H1 (cell line): ENCODE measurements at places on chromosomes 13 and 19. TPM values are rescaled to one million over a fixed set of nuclear protein-coding genes. Genes with fewer than 3 reads are reported as not detected.

- no peak for DNase-seq
Observed at GRCh38 chr19:13043285-13043684, 48.0 kb downstream of the NFIX start.

- no peak for DNase-seq
Observed at GRCh38 chr13:40494946-40495620, 171.4 kb downstream of the FOXO1 start.

HRC gene
- total RNA-seq: 1.8 and 2.3 TPM in 2 replicates

DNA sequence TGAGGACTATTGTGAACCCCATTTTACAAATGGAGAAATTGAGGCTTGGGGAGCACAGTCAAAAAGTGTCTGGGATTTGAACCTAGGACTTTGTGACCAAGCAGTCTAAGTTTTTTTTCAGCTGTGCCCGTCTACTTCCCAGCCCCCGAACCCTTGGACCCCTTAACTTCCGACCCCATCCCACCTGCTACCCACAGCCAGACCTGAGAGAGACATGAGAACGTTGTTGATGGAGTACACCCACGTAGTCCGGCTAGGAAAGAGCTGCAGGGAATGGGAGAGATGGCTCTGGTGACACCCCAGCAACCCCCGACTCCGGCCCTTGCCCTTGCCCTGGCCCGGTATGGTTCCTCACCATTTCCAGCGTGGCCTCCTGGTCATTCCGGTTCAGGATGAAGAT, 18.0 kb downstream of the MAP4K1 start:
- no peak for DNase-seq

GRCh38 chr19:47650700-47651099, 41.8 kb downstream of the BICRA start:
- DNase-seq: no peak

CDK8 gene
- total RNA-seq: 22.1 and 23.7 TPM in 2 replicates

DNA sequence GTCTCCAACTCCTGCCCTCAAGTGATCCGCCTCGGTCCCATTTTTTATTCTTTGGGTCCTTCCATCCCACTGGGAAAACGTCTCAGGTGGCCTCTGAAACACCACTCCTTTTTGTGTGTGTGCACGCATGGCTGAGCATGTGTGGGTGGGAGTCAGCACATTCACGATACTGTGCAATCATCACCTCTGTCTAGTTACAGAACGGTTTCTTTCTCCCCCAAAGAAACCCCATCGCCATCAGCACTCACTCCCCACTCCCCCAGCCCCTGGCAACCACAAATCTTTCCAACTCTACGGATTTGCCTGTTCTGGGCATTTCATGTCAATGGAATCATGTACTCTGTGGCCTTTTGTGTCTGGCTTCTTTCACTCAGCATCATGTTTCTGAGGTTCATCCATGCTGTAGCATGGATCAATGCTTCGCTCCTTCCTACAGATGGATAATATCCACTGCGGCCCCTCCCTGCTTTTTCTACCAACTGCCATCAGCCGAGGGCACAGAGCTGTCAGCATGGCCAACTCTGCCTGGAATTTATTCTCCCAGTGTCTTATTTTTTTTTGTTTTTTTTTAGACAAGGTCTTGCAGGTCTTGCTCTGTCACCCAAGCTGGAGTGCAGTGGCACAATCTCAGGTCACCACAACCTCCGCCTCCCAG, 9.7 kb downstream of the F2RL3 start:
- DNase-seq: no peak

- no peak for DNase-seq
Observed at GRCh38 chr19:43984687-43985000, 656 bp downstream of the ZNF155 start.

DNA sequence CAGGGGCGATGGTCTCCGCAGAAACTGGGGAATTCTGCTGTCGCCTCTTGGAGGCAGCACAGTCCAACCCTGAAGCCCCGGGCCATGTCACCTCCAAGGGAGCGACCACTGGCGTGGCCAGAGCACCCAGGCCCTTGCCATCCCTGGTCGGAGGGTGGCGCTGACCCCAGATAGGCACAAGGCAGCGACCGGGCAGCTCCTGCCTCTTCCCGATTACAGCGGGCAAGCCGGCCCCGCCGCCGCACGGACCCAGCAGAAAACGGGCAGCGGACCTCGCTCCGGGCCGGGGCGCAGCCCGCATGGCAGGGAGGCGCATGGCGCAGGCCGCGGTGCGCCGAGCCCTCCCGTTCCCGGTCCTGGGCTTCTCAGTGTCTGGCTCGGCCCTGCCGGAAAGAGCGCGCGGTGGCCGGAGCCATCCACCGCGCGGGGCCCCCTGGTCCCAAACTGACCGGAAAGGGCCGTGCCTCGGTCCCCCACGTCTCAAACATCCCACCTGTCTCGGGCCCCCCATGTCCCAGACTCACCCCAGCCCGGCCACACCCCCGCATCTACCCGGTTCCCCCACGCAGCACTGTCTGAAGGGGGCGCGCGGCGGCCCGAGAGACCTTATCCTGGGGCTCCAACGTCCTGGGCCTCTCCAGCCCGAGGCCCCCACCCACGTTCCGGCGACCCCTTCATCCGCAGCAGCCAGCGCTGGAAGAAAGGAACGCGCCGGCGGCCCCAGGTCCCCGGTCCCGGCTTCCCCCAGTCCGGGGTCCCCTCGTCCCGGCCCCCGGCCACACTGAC, 727 bp downstream of the CERS1 start:
- DNase-seq: peak; percentile 80

NLRP5 gene
- not detected in 2 replicates for total RNA-seq

ZNF443 gene
- 7.8 and 9.2 TPM in 2 replicates for total RNA-seq

CERS1 gene
- total RNA-seq: 18.6 and 23.1 TPM in 2 replicates

- DNase-seq: no peak
Observed at GRCh38 chr19:31667106-31667505, 317.9 kb upstream of the TSHZ3 start.

PRTN3 gene
- 0.39 and 0.42 TPM in 2 replicates for total RNA-seq

DNA sequence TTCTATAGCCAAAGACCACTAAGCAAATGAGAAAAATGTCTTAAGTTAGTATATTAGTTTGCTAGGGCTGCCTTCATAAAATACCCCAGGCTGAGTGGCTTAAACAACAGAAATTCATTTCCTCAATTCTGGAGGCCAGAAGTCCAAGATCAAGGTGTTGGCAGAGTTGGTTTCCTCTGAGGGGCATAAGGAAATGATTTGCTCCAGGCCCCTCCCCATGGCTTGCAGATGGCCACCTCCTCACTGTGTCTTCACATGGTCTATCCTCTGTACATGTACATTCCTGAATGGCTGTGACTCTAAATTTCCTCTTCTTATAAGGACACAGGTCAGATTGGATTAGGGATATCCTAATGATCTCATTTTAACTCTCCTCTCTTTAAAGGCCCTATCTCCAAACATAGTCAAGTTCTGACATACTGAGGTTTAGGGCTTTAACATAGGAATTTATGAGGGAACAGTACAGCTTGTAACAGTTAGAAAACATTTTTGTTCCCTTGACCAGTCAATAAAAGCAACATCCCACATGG, 307.4 kb downstream of the DIAPH3 start:
- no peak for DNase-seq

DNA sequence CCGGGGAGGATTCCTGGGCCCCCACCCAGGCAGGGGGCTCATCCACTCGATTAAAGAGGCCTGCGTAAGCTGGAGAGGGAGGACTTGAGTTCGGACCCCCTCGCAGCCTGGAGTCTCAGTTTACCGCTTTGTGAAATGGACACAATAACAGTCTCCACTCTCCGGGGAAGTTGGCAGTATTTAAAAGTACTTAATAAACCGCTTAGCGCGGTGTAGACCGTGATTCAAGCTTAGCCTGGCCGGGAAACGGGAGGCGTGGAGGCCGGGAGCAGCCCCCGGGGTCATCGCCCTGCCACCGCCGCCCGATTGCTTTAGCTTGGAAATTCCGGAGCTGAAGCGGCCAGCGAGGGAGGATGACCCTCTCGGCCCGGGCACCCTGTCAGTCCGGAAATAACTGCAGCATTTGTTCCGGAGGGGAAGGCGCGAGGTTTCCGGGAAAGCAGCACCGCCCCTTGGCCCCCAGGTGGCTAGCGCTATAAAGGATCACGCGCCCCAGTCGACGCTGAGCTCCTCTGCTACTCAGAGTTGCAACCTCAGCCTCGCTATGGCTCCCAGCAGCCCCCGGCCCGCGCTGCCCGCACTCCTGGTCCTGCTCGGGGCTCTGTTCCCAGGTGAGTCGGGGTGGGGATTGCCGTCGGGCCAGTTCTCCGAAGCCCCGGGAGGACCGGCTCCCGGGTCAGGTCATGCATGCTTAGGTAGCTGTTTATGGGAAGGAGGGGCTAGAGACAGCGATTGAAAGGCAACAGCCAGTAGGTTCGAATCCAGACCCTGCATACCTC, at the start of gene ICAM1:
Gene ICAM1, plus strand, starts transcription at position 505 of the 779 bp plus-strand sequence. Its CDS starts 40 bp downstream, at position 545.
- DNase-seq: peak; percentile 87

CYP2A6 gene
- total RNA-seq: not detected in 2 replicates

DNA sequence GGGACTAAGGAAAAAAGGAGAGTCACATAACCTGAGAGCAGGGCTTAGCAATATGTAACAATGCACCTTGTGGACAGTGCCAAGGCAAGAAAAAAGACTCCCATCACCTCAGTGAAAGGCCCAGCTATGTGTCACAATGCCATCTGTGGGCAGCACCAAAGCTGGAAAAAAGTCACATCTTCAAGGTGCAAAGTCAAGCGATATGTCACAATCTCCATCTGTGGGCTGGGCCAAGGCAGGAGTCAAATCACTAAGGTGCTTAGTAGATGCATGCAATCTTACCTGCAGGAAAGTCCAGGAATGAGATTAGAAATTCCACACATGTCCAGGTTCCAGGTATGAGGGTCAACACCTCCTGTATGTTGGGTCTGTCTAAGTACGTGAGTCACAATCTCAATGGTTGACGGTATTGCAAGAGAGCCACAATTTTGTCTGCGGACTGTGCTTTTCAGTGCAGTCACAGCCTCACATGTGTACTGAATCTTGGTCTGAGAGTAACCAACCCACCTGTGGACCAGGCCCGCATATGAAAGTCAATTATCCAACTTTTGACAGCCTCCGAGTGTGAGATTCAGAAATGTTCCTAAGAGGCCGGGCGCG, 14.8 kb upstream of the ZNF43 start:
- no peak for DNase-seq

DNA sequence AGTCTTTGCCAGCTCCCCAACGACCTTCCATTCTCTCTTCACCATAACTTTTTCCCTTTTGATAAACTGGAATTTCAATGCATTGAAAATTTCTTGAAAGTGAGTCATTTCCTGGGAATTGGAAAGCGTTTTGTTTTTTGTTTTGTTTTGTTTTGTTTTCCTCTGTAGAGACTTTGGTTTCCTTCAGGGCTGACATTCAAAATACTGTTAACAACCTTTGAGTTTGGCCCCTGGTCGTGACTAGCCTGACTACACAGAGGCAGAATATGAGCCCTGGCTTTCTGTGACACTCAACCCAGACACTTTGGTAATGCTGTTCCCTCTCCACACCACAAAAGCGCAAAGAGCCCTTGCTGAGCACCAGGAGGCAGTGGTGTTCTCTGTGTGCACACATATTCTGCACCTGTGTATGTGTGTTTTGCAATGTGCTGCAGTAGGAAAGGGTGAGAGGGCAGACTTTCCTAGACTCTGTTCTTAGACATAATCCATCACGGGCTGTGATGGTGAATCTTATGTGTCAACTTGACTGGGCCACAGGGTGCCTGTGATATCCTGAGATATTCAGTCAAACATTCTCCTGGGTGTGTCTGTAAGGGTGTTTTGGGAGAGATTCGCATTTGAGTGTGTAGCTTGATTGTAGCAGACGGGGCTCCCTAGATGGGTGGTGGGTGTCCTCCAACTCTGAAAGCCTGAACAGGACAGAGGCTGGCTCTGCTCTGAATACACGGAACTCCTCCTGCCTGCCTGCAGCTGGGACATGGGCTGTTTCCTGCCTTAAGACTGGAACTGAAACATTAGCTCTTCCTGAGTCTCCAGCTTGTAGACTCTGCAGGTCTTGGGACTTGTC, 29.5 kb upstream of the ANKRD10 start:
- no peak for DNase-seq

DNA sequence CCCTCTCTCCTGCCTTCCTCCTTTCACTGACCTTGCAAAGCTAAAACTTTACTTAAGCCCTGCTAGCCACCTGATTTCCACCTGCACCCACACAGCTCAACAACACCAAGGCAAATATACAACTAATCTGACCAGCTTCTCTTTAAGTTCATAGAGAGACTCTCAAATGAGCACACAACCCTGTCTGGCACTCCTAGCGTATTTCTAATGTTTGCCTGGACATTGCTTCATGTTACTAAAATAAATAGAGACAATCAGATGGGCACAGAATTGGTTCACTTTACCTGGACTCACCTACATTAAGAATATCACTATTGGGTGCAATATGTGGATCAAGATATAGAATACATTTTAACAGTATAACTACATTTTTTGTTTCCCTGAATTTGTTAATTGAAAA, 33.2 kb upstream of the RXFP2 start:
- DNase-seq: no peak

PSG2 gene
- total RNA-seq: not detected in 2 replicates

DNA sequence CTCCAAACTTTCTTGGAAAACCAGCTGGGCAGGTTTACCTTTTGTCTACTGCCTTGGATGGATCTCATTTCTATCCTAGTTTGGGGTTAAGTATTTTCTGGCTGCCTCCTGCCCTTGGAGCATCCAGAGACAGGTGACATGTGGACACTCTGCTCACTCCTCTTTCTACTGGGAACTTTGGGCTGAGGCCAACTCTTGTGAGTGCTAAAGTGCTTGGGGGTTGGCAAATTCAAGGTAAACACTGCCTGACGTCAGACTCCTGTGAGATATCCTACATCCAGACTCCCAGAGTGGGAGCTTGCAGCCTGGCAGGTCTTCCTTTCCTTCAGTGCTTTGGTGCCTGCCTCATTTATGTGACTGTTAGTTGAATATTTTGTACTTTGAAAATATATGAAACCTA, 388.1 kb downstream of the KCNRG start:
- DNase-seq: no peak

DNA sequence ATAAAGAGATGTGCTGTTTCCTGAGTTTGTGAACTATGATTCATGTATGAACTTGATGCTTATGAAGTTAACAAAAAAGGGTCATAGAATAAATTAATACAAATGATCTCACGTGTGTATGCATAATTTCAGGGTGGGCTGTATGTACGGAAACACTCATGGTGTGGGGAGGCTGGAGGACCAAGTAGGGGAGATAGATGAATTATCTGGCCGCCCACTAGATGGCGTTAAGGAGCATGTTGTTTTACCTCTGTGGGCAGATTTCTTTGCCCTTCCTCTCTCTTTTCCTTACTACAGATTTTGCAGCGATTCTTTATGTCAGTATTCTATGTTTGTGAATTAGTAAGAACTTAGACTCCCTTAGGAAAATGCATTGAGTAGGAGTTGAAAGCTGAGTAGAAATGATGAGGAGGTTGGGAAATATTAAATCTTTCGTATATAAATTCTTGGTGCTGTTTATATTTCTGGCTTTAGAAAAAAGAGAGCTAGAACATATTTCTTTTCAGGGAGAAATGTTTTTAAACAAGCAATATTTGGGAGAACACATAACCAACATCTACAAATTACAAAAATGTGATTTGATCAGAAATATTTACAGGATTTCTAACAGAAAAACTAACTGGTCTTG, 47.4 kb upstream of the TMTC4 start:
- DNase-seq: peak; percentile 82

- no peak for DNase-seq
Observed at GRCh38 chr19:23273022-23273589, 22.9 kb upstream of the ZNF724 start.

MIA gene
- total RNA-seq: not detected in 2 replicates
